Activated T-helper 1 cell treated with anti-CD3 and anti-CD28 coated beads, Interleukin-12 subunit alpha, Interleukin-12 subunit beta, Interleukin-2, Interleukin-4 antibody, amounts not matched to agents 30 ng/mL and 10 ng/mL and 1 ng/mL, durations not matched to agents 14 hours and 24 hours and 36 hours (primary cell): ENCODE measurements at places on chromosomes 3 and 15. TPM values are rescaled to one million over a fixed set of nuclear protein-coding genes. Genes with fewer than 3 reads are reported as not detected.

- H3K4me3 ChIP-seq = no peak overlapping the region
- H3K27me3 ChIP-seq = no peaks in the 10 kb centered on the region
- no peak for DNase-seq
- H3K36me3 ChIP-seq = no peaks in the 10 kb centered on the region
These were observed 209.6 kb downstream of the PDZRN3 start for GRCh38 chr3:73415118-73415517.

- DNase-seq = no peak
- H3K36me3 ChIP-seq = no peaks in the 10 kb centered on the region
- no peak within 1 kb of the TSS for H3K4me3 ChIP-seq
- H3K27me3 ChIP-seq = no peaks in the 10 kb centered on the region
- H3K27ac ChIP-seq = no peak within 1 kb of the TSS
These were observed at the start of gene PRICKLE2 for GRCh38 chr3:64224826-64225610. Gene PRICKLE2, minus strand, starts transcription at chr3:64225466. Its CDS starts 26,539 bp downstream, at chr3:64198927.

DNA sequence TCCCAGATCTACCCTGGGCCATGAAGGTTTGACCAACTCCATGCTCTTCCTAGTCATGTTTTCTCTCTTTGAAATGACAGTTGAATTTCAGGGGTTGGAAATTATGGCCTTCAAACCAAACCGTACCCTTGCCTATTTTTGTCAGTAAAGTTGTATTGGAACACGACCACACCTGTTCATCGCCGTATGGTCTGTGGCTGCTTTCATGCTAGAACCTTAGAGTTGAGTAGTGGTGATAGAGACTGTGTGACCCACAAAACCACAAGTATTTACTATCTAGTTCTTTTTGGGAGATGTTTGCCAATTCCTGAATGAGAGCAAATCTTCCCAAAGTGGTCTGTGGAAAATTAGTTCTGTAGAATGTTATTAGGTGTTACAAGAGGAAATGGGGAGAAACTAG is 24.0 kb upstream of the STARD5 start:
- H3K36me3 ChIP-seq = no peaks in the 10 kb centered on the region
- no peaks in the 10 kb centered on the region for H3K4me1 ChIP-seq
- no peak overlapping the region for H3K4me3 ChIP-seq
- no peak for DNase-seq

DNA sequence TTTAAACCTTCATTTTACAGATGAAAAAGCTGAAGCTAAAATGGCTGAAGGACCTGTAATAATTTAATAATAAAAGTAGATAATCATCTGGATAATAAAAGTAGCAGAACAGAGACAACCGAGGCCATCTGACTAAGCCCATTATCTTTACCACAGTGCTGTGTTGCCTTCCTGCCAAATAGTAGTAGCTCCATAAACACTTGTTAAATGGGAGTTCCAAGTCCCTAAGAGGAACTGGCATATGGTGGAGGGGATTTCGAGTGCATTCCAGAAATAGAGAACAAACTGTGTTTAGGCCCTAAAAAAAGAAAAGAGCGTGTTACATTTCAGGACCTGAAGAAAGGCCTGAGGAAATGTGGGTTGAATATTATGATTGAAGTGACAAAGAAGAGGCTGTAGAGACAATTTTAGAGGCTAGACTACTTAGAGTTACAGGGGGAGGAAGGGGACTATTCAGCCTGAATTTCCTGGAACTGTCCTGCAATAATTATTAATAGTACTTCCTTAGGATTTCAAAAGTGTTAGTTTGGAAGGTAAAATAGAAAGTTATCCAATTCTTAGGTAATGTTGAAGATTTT is 424.3 kb downstream of the ROBO2 start:
- H3K36me3 ChIP-seq = no peaks in the 10 kb centered on the region
- no peak for DNase-seq
- no peak overlapping the region for H3K4me3 ChIP-seq
- H3K27me3 ChIP-seq = no peaks in the 10 kb centered on the region
- H3K27ac ChIP-seq = no peak overlapping the region

- H3K4me3 ChIP-seq = no peak overlapping the region
- H3K4me1 ChIP-seq = peaks cover 3% of the 10 kb centered on the region
- H3K27ac ChIP-seq = no peak overlapping the region
- no peaks in the 10 kb centered on the region for H3K27me3 ChIP-seq
These were observed 85.3 kb downstream of the HHLA2 start for GRCh38 chr3:108381529-108382140.

- H3K4me3 ChIP-seq = no peak overlapping the region
- H3K36me3 ChIP-seq = no peaks in the 10 kb centered on the region
- no peak overlapping the region for H3K27ac ChIP-seq
- H3K4me1 ChIP-seq = no peaks in the 10 kb centered on the region
- no peaks in the 10 kb centered on the region for H3K27me3 ChIP-seq
These were observed 459.2 kb upstream of the ARRDC4 start for GRCh38 chr15:97501291-97501690.

DNA sequence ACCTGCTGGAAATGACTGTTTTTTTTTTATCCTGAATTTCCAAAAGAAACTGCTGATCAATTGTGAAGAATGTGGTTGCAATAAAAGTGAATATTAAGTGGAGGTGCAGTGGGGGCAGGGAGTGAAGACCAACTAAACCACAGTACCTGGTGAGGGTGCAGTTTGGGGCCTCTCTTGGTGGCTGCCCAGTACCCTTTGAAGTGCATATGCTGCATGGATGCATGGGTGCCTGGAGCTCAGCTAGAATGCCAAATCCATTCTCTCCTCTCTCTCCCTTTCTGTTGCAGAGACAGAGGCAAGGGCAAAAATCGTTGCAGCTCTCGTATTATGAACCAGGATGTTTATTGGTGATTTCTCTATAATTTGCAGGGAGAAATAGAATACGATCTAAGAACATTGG is 420.5 kb upstream of the ONECUT1 start:
- no peaks in the 10 kb centered on the region for H3K27me3 ChIP-seq
- no peaks in the 10 kb centered on the region for H3K36me3 ChIP-seq
- no peaks in the 10 kb centered on the region for H3K4me1 ChIP-seq
- DNase-seq = no peak
- no peak overlapping the region for H3K27ac ChIP-seq

GRCh38 chr3:27677565-27677964 is 44.6 kb downstream of the EOMES start:
- H3K36me3 ChIP-seq = peaks cover 2% of the 10 kb centered on the region
- no peak overlapping the region for H3K27ac ChIP-seq
- H3K4me1 ChIP-seq = peaks cover 10% of the 10 kb centered on the region
- DNase-seq = no peak
- no peak overlapping the region for H3K4me3 ChIP-seq

The MAP3K13 gene
- total RNA-seq = 12.2 and 12.5 TPM in 2 replicates

- no peak overlapping the region for H3K4me3 ChIP-seq
- no peaks in the 10 kb centered on the region for H3K27me3 ChIP-seq
- H3K27ac ChIP-seq = no peak overlapping the region
- DNase-seq = no peak
- peaks cover 4% of the 10 kb centered on the region for H3K36me3 ChIP-seq
These were observed 148.9 kb downstream of the DNAJB8 start for GRCh38 chr3:128317698-128318231.

GRCh38 chr3:194221336-194221735 is 85.4 kb downstream of the HES1 start:
- H3K27me3 ChIP-seq = peaks cover 37% of the 10 kb centered on the region
- DNase-seq = no peak
- H3K36me3 ChIP-seq = peaks cover 1% of the 10 kb centered on the region
- H3K4me1 ChIP-seq = peaks cover 9% of the 10 kb centered on the region
- H3K4me3 ChIP-seq = no peak overlapping the region

DNA sequence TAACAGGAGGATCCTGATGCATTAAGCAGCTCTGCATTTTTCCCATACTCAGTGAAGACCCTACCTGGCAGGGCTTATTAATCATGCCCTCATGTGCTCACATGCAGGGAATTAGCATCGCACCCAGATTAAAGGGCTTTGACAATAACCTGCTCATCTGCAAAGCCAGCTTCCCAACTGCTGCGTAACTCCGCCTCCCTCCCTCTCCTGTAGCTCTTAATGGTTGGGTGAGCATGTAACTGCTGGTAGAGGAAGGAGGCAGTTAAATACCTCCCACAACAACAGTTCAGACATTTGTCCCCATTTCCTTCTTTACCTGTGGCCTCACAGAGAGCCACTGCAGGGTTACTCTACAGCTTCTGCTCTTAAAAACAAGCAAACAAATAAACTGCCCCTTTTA is 203.6 kb upstream of the WNT5A start:
- H3K27me3 ChIP-seq = no peaks in the 10 kb centered on the region
- no peak for DNase-seq
- no peaks in the 10 kb centered on the region for H3K4me1 ChIP-seq

The MUC13 gene
- not detected in 2 replicates for total RNA-seq

DNA sequence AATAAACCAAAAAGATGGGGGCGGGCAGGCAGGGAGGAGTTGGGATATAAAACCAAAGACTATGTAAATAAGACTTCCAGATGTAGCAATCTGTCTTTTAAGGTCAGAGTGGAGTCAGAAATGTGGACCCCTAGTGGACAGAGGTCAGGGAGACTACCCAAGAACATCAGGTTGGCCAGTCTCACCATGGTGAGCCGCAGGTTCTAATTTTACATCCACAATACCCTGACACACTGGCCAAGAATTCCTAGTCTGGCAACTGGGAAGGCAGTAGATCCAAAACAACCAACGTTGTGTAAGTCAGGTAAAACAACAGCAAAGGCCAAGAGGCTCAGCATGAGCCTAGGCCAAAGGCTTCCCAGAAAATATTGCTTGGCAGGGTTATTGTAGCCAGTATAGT is 203.4 kb downstream of the FOXP1 start:
- peaks cover 21% of the 10 kb centered on the region for H3K27me3 ChIP-seq
- DNase-seq = no peak
- H3K27ac ChIP-seq = no peak overlapping the region
- peaks cover 3% of the 10 kb centered on the region for H3K36me3 ChIP-seq
- H3K4me1 ChIP-seq = peaks cover 26% of the 10 kb centered on the region
- no peak overlapping the region for H3K4me3 ChIP-seq

GRCh38 chr3:52742418-52743041 is 28.2 kb downstream of the NEK4 start:
- peaks cover 29% of the 10 kb centered on the region for H3K36me3 ChIP-seq
- H3K4me1 ChIP-seq = no peaks in the 10 kb centered on the region
- no peak overlapping the region for H3K4me3 ChIP-seq
- no peak overlapping the region for H3K27ac ChIP-seq

GRCh38 chr3:38474928-38475605 is 21.1 kb upstream of the EXOG start:
- no peak overlapping the region for H3K27ac ChIP-seq
- peaks cover 18% of the 10 kb centered on the region for H3K4me1 ChIP-seq
- H3K36me3 ChIP-seq = peaks cover 2% of the 10 kb centered on the region
- no peaks in the 10 kb centered on the region for H3K27me3 ChIP-seq
- H3K4me3 ChIP-seq = no peak overlapping the region

- peaks cover 28% of the 10 kb centered on the region for H3K4me1 ChIP-seq
- H3K4me3 ChIP-seq = no peak overlapping the region
- no peak overlapping the region for H3K27ac ChIP-seq
These were observed 127.5 kb downstream of the RPLP1 start for GRCh38 chr15:69579950-69580618.

DNA sequence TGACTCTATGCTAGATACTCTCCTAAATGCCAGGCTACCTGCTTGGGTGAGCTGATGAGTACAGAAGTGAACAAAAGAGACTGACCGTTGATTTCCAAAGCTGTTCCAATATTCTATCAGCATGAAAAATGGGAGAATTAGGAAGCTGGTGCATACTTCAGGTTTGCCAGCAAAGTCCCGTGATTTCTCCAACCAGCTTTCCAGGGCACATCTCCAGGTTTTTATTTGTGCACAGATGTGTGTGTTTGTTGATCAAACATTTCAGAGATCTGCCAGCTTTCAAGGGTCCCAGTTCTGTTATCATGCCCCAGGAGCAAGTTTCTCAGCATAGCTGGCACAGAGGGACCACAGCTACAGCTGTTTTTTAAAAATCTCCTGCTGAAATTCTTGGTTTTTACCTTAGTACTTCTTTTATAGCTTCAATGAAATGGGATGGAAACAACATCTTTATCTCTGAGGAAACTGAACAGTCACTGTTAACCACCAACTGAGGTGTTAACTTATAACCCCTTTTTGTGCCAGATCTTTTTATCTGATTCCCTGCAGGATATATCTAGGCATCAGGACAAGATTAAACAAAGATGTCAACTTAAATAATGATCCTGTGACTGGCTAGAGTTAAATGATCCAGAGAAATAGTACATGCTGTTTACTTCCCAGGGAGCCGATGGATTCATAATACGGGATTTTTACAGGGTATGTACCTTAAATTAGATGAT is 380.8 kb downstream of the GRM7 start:
- DNase-seq = no peak
- no peaks in the 10 kb centered on the region for H3K27me3 ChIP-seq
- no peak overlapping the region for H3K27ac ChIP-seq

DNA sequence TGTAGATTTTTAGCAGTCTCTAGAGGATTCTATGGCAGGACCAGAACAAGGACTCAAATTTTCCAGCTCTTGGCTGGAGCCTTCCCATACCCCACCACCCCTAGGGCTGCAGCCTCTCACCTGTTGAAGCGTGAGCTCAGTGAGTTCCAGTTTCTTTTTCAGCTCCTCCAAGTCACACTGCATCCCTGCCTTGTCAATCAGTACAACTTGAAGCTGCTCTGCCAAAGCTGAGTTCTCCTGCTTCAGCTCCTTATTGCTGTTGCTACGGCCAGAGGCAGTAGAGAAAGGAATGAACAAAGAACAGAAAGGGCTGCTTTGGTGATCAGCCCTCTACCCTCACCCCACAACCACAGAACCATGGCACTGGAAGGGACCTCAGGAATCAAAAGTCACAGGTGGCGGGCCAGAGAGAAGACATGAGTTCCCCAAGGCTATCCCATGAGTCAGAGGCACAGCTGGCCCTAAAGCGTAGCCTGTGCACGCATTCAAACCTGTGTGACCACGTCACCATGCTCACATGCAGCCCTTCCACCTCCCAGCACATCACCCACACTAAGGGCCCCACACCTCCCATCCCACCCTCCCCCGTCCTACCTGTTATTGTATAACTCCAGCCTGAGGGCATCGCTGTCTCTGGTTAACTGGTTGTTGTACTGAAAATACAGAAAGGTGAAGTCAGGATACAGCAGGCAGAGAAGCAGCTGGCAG is 83.3 kb upstream of the C2CD4B start:
- DNase-seq = no peak
- H3K4me3 ChIP-seq = no peak overlapping the region
- no peaks in the 10 kb centered on the region for H3K4me1 ChIP-seq
- H3K36me3 ChIP-seq = no peaks in the 10 kb centered on the region

The SLC27A2 gene
- total RNA-seq = 78.0 and 78.7 TPM in 2 replicates

The ILDR1 gene
- total RNA-seq = 0.34 and 0.76 TPM in 2 replicates

- DNase-seq = no peak
- no peak overlapping the region for H3K4me3 ChIP-seq
- H3K27me3 ChIP-seq = no peaks in the 10 kb centered on the region
- H3K27ac ChIP-seq = no peak overlapping the region
- no peaks in the 10 kb centered on the region for H3K4me1 ChIP-seq
These were observed 7.5 kb downstream of the CSNK1G1 start for GRCh38 chr15:64348455-64348854.

DNA sequence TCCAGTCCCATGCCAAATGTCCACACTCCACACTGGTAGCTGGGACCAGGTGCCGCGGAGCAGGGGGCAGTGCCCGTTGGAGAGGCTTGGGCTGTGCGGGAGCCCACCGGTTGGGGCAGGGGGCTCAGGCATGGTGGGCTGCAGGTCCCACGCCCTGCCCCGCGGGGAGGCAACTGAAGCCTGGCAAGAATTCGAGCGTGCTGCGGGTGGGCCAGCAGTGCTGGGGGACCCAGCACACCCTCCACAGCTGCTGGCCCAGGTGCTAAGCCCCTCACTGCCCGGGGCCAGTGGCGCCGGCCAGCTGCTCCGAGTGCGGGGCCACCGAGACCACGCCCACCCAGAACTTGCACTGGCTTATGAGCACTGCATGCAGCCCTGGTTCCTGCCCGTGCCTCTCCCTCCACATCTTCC is 479.4 kb downstream of the ZNF385D start:
- no peaks in the 10 kb centered on the region for H3K36me3 ChIP-seq
- no peak for DNase-seq
- H3K27me3 ChIP-seq = no peaks in the 10 kb centered on the region
- no peaks in the 10 kb centered on the region for H3K4me1 ChIP-seq
